AG08396 (cell line): ENCODE measurements at places on chromosomes 13 and 19.

- no peak for DNase-seq
Observed at GRCh38 chr19:43315851-43316250, 37.6 kb upstream of the CD177 start.

DNA sequence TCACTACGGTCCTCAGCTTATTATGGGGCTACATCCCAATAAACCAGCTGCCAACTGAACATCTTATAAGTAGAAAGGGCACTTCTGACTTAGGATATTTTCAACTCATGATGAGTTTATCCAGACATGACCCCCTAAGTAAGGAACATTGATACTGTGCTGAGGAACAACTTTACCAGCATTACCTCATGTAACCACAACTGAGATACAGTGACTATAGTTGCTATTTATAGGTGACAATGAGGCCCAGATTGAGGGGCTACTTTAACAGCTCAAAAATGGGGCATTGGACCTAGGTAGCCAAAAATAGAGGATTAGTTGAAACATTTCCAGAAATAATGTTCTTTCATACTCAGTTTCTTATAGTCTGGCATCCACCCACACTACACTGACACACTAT is 26.8 kb downstream of the SKA3 start:
- no peak for DNase-seq

- DNase-seq = no peak
Observed at GRCh38 chr13:44078806-44079376, 199.2 kb downstream of the LACC1 start.

- DNase-seq = no peak
Observed at GRCh38 chr19:8329996-8330395, 8.7 kb downstream of the RPS28 start.

DNA sequence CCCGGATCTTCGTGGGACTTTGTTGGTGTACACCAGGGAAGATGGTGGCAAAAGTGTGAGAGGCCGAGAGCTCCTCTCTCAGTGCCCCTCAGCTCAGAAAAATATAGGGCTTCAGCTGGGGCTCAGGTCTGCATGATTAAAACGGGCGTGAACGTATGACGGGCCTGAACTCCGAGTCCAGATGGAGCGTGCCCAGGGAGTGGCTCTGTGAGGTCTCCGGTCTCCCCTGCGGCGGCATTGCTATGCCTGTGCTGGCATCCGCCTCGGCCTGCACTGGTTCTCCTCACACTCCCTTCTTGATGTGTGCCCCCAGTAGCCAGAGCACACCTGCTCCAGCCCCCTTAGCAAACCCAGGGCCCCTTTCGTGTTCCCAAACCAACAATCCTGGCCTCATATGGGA is 82.0 kb downstream of the TEX29 start:
- DNase-seq = no peak

GRCh38 chr19:36646746-36647145 is 19.9 kb downstream of the ZNF461 start:
- DNase-seq = no peak

DNA sequence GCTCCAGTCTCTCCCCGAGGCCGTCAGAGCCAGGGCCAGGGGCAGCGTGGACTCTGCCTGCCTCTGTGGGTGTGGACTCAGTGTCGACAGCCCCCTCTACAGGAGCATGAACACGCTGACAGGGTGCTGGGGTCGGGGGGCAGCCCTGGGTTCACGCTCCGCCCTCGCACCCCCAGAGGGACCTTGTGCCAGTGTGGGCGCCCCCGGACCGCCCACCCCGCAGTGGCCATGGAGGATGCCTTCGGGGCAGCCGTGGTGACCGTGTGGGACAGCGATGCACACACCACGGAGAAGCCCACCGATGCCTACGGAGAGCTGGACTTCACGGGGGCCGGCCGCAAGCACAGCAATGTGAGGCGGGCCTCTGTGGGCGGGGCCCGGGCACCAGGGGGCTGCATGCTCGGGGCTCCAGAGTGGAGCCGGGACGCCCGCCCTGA is 8.3 kb downstream of the TRPM4 start:
- no peak for DNase-seq

DNA sequence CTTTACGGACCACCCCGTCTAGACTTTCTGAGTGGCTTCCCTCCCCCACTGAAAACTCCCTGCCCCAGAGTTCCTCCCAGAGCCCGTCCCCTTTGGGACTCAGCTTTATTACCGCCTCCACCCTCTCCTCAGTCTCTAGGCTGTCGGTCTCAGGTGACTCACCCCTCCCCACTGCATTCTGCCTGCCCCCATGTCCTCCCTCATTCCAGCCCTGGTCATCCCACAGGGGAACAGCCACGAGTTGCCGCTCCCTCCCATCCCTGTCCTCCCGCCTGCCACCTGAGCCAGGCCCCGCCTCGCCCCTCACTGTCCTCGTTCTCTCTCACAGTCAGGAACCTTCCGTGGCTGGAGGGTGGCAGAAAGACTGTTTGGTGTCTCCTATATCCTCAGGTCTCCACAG is 57.3 kb downstream of the SMARCA4 start:
- DNase-seq = no peak

DNA sequence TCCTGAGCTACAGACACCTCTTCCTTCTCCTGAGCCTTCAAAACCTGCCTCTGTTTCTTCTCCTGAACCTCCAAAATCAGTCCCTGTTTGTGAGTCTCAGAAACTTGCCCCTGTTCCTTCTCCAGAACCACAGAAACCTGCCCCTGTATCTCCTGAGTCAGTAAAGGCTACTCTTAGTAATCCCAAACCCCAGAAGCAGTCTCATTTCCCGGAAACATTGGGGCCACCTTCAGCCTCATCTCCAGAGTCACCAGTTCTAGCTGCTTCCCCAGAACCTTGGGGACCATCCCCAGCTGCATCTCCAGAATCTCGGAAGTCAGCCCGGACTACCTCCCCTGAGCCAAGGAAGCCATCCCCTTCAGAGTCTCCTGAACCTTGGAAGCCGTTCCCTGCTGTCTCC is 10.0 kb downstream of the CHAMP1 start:
- DNase-seq = no peak

DNA sequence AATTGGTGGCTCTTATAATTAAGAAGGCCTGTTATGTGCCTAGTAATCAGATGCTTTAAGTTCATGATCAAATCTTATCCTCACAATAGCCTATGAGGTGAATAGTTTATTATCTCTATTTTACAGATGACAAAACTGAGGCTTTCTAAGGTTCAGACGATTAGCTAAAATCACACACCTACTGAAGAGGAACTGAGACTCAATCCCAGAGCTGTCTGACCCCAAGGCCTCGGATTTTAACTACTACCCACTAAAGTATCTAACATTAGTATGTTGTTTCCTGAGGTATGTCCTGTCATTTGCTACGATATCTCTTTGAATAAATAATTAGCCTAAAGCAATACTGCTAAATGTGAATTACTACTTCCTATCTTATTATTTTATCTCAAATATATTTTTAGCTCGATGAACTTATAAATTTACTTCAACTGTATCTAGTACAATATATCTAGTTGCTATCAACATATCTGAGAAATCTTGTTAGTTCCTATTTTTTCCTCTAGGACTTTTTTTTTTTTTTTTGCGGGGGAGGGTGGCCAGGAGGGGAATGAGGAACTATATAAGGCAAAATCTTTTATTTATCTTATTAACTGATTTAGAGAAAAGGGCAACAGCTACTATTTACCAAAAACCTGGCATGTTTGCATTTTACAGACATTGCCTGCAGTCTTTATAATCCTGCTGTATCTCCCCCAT is 118.5 kb downstream of the ABCC4 start:
- no peak for DNase-seq

- peak; percentile 89 for DNase-seq
Observed at GRCh38 chr19:49056101-49056901, 1.2 kb downstream of the CGB7 start.

GRCh38 chr13:80215368-80215767 is 125.6 kb downstream of the SPRY2 start:
- peak; percentile 19 for DNase-seq

DNA sequence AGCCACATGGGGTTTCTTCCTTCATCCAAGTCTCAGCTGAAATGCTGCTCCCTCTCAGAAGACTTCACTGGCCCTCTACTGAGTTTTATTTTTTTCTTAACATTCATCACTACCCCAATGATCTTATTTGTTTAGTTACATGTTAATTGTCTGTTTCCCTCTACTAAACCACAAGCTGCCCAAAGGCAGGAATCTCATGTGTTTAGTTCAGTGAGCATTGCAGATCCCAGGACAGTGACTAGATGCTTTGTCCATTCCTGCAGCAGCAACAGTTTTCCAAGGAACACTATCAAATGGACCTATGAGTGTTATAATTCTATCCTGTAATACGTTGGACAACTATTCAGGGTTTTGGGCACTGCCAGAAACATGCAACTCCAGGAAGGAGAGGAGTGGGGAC is 93.1 kb downstream of the RNASEH2B start:
- no peak for DNase-seq

- no peak for DNase-seq
Observed at GRCh38 chr13:67726979-67727378, 496.8 kb upstream of the PCDH9 start.

- no peak for DNase-seq
Observed at GRCh38 chr19:34243876-34244578, 10.3 kb upstream of the GARRE1 start.

DNA sequence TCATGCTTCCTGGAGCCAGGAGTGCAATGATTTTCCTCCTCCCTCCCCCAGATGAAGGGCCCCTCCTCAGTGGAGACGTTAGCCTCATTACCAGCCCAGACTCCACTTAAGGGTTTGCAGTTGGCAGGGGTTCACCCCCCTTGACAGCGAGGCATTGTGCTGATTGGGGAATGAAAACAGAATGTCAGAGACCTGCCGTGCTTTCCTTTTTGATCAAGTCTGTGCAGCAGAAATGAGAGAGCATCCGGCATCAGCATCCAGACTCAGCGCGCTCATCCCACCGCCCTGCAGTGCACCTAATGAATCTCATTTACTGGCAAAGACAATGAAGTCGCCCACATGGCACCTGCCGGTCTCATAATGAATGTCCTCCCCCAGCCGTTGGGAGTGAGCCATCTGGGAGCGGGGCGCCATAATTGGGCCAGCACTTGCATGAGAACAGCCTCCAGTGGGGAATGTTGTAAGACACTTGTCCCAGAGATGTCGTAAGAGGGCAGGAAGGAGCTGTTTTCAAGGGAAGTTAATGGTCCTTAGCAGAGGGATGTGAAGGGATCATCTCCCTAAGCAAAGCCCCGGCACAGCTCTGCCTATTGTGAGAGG is 98.3 kb upstream of the UQCRFS1 start:
- no peak for DNase-seq
